ENCODE measurements at places on chromosomes 1 and 21. TPM values are rescaled to one million over a fixed set of nuclear protein-coding genes. Genes with fewer than 3 reads are reported as not detected.

The IFNLR1 gene
- total RNA-seq, result 3.3 TPM

The B4GALT2 gene
- total RNA-seq, result 23.7 TPM

The LCE3E gene
- total RNA-seq, result not detected

The SLC44A3 gene
- total RNA-seq, result 1.7 TPM

The NBL1 gene
- total RNA-seq, result 2.4 TPM

The PTGER3 gene
- under 0.01 TPM for total RNA-seq

The IKBKE gene
- total RNA-seq, result 0.26 TPM

The NPL gene
- 3.4 TPM for total RNA-seq

The DIO1 gene
- not detected for total RNA-seq

The LDLRAP1 gene
- 8.6 TPM for total RNA-seq

The PDZK1IP1 gene
- total RNA-seq, result not detected

The SGIP1 gene
- total RNA-seq, result 6.6 TPM

The FALEC gene
- total RNA-seq, result not detected

The PDPN gene
- 3.4 TPM for total RNA-seq

The RSPO1 gene
- total RNA-seq, result 0.93 TPM

The MFSD2A gene
- 0.90 TPM for total RNA-seq

The TAF13 gene
- total RNA-seq, result 26.9 TPM

The KCNE1 gene
- not detected for total RNA-seq

The E2F2 gene
- total RNA-seq, result 7.0 TPM

The TNFSF4 gene
- total RNA-seq, result 2.1 TPM
